ENCODE measurements at places on chromosomes 5 and 9.

DNA sequence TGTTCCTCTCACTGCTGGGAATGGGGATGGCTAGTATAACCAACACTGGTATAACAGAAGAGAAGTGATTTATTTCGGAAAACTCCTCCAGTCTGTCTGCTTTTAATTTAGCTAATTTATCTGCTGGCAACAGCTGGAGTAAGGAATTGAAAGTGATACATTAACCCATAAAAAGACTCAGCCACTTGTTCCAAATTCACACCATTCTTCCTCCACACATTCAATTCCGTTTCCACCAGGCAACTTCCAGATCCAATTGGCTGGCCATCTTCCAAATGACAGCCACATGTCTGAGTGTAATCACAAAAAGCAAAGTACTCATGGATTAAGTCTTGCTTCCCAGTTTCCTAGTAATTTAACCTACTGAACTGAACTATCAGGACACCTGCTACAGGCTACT is 77.1 kb upstream of the RETREG1 start:
- no peak for DNase-seq

DNA sequence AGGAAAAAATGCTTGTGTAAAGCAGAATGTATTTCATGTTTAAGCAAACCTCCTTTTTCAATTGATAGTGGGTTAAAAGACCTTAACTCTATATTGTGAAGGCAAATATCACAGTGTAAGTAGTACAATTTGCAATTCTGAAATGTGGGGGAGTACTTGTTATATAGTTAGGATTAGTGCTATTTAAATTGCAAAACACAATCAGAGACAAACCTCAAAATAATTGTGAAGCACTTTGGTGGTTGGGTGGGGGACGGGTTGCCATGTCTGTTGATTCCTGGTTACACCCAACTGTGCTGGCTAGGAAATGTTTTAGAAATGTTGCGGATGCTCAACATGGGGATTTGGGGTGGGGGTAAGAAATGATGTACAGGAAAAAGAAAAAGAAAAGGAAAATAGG is 37.4 kb downstream of the EGFLAM start:
- DNase-seq = no peak

DNA sequence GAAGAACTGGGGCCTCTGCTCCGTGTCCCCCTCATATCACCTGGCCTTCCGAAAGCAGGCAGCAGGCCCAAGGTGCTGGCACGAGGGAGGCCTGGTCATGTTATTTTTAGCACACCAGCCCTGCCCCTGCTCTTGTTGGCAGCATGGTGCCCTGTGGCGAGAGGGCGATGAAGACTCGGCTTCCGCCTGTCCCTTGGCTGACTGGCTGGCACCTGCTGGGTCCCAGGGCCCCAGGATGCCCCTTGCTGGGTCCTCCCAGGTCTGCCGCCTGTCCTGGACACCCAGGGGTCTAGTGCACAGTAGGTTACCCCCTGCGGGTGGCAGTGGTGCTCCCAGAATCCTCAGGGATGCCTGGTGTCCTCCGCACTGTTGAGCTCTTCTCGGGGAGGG is 77.0 kb downstream of the RXRA start:
- no peak for DNase-seq

DNA sequence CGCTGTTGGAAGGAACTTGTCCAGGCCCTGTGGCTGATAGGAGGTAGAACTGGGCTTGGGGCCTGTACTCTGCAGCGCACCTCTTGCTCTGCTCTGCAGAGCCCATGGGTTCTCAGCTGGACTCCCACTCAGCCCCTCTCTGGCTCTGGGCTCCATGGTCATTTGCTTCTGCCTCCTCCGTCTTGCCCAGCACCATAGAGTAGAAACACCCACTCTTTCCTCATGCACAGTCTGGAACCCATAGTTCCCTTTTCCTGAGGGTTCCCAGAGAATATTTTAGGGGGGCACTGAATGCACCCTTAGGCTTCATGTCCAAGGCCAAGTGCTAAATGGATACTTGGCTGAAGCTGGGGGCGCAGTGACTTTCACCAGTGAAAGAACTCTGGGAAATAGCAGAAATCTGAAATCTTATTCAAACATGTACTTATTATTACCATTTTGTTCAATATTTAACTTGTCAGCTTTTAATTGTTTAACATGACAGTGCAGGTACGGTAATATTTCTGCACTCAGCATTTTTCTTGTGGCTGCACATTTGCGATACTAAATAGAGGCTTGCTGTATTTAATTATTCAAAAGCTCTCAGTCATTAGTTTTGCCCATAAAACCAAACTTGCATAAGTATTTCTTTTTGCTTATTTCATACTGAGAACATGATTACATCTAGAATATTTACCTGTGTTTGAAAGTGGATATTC is 31.5 kb downstream of the GALNT12 start:
- DNase-seq = no peak

GRCh38 chr5:133245191-133246052 is 193.6 kb downstream of the HSPA4 start:
- DNase-seq = no peak

DNA sequence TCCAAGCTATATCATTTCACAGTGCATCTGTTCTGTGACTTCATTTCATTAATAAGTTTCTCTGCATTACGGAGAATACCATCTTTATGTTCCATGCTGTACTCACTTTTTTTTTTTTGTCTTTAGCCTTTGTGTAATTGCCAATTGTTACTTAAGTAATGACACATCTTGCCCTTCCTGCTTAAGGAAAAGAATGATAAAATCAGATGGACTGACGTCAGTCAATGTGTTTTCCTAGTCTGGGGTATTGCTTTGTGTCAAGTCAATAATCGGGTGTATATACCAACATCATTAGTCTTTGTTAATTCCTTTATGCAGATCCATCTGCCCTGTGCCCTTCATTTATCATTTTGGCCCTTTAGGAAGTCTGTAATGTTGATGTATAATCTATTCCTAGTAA is 133.5 kb downstream of the CD180 start:
- no peak for DNase-seq
